ENCODE measurements at places on chromosomes 3 and 15.
A peak's percentile ranks its signal among the peaks of the same experiment; 100 is the strongest.

- DNase-seq, result no peak
Measured at GRCh38 chr3:121515862-121516261, 29.9 kb downstream of the POLQ start.

DNA sequence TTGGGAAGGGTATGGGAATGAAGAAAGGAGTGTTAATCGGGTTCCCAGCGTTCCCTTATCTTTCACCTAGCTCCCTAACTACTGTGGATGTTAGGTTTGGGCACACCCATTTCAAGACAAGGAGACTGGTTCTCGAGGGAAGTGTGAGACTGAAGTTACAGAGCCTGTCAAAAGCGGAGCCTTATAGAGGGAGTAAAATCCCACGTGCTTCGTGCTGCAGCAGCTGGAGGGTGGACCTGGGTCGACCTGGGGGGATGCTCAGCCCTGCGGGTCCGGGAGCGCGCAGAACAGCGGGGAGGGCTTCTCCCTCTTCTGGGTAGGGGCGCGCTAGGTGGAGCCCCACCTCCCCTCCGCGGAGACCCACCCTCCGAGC lies 314 bp upstream of the TMED3 start:
- peak; percentile 37 for DNase-seq

DNA sequence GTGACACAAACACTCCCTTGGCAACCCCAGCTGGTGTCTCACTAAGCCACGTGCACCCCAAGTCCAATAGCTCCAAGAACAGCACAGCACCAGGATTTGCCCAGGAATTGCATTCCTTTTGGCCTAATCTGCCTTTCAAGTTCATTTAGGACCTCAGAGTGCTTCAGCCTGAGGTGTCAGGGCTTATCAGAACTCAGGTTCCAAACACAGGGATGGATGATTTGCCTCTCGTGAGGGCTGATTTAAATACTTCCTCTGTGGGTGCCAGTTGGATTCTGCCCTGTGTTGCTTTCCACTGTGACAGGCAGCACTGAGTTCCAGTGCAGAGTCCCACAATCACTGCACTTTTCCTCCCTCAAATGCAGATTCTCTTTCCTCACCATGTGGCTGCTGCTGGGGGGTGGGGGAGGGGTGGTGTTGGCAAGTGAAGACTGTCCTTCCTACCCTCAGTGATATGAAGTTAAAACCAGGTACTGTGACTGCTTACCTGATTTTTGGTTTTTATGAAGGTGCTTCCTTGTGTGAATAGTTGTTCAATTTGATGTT lies 204.3 kb upstream of the STAC start:
- DNase-seq, result no peak

- DNase-seq, result peak; percentile 42
Measured at GRCh38 chr3:193780397-193780796, 187.4 kb downstream of the OPA1 start.

DNA sequence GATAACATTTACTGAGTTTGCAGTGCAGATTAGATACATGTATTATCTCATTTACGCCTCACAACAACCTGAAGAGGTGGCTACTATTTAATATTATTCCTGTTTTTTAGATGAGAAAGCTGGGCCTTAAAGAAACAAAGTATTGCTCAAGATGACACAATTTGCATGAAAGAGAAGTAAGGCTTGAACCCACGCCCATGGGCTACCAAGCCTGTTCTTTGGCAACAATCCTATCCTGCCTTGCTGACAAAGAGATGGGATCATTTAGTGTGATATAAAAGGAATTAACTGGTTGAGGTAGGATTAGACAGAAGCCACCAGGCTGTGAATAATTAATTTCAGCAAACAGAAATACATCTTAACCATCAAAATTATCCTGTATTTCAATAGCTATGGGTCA lies 9.2 kb upstream of the LDHAL6B start:
- DNase-seq, result no peak

- peak; percentile 41 for DNase-seq
Measured at GRCh38 chr3:112136959-112137693, 4.1 kb upstream of the GCSAM start.

DNA sequence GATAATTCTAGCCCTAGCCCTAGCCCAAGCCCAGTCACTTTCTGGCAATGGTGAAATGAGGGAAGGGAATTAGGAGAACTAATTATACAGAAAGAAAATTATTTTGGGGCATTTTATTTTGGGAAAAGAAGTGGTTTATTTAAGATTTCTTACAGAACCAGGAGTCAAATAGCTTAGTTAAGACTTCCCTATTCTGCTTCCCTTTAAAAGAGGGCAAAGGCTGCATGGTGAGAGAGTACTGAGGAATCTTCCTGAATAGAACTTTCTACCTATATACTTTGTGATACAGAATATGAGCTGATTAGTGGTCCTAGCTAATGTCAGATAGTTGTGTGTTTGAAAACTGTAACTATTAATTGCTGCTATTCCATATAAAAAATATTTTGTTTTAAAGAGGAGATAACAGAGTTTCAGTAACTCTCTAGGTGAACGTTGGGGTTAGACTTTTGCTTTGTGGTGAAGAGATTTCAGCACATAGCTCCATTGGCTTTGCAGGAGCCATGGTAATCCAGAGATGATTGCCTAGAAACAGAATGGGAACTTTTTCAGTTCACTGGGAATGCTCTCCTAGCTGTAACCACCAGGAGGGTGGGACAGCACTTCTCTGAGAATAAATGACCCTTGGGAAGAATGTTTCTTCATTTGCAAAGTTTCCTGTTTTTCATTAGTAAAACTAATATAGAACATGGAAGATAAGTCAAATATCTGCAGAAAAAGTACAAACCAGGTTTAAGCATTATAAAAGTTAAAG lies 5.3 kb upstream of the GCSAM start:
- DNase-seq, result no peak

DNA sequence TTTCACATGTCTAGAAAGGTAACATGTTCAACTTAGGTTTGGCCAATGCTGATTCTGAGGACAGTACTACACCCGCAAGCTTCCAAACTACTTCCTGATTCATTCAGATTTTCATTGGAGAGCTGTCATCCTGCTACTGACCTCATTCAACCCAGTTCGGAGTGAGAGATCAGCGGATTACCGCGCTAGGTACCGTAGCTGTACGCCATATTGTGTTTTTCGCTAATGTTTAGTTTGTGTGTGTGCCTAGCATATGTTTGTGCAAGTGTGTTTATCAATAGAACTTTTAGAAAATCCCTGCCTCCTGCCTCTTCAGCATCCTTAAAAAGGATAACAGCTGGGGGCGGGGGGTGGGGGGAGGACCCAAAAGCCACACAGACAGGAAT lies 1.1 kb downstream of the ZBTB20 start:
- DNase-seq, result peak; percentile 69

- no peak for DNase-seq
Measured at GRCh38 chr3:156469456-156469855, 85.5 kb downstream of the SSR3 start.

- no peak for DNase-seq
Measured at GRCh38 chr3:102059145-102059943, 210.0 kb downstream of the NFKBIZ start.

DNA sequence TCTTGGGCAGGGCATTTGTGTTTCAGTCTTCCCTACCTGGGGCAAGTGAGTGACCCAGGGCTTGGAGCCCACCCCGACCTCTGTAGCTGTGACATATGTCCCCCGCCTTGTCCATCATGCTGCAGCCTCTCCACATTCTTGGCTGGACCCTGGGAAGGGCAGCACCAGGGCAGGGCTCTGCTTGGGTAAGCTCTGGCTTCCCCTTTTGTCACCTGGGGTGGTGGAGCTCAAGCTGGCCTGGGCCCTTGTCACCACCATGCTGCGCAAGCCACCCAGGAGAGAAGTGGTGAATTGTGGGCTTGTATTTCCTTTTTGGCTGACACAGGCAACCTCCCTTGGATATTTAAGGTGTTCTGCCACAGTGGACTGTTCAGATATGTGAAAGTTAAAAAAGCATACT lies 29.3 kb downstream of the SPSB4 start:
- no peak for DNase-seq

DNA sequence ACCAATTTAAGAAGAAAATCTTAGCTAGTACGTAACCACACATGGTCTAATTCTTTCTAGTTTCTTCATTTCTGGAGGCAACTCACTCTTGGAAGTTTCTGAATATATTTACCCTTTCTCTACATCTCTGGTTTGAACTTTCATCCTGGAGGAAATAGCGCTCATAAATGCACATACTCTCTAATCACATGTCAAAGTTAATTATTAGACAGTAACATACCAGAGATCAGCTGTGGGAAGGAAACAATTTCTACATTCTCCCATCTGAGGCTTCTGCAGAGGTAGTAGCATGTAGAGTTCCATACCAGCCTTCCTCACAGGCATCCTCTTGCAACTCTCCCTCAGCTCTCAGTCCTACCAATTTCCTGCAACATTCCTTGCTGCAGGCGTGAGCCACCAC lies 132.5 kb downstream of the RBPMS2 start:
- DNase-seq, result no peak

DNA sequence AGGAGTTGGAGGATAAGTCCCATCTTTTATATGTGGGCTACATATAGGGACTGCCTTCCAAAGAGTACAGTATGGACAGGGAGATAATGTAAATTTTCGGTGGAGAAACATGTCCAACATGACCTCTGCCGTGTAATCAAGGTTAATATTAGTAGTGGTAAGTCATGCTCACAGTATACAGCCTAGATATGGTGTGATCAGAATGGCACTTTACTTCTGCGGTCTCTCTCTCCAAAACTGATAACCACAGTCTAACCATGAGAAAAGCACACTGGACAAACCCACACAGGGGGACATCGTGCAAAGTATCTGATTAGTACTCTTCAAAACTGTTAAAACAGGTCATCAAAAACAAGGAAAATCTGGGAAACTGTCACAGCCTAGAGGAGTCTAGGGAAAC lies 66.6 kb upstream of the PLCL2 start:
- no peak for DNase-seq

GRCh38 chr3:107373896-107374295 lies 3.3 kb upstream of the CCDC54 start:
- no peak for DNase-seq

DNA sequence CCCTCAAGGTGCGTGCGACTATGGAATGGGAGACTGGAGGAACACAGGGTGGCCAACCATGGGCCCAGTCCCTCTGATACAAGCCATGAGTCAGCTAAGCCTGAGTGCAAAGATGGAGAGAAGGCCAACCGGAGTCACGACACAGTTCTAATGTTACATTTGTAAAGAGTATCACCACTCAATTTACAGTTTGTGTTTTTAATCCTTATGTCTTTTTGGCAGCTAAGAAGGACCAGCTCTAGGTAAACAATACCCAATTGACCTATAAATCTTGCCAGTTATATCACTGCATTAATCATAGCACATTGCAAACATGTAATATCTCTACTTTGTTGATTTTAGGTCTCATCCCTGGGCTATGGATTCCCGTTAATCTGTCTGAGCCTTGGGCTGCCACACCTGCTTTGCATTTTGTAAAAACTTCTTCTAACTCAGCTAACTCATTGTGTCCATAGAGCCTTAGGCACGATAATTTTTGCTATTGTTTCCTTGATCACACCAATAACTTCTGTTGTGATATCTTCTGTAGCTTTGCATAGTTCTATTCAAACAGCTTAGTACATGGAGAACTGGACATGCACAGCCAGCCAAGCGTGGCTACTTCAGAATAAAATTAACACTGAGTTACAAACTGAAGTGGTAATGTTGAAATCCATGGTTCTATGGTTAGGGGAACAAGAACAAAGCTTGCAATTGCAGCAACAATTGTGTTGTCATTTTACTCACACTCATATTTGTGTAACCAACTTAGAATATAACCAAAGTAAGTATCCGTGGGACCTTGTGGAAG lies 50.3 kb downstream of the LSM3 start:
- DNase-seq, result no peak

DNA sequence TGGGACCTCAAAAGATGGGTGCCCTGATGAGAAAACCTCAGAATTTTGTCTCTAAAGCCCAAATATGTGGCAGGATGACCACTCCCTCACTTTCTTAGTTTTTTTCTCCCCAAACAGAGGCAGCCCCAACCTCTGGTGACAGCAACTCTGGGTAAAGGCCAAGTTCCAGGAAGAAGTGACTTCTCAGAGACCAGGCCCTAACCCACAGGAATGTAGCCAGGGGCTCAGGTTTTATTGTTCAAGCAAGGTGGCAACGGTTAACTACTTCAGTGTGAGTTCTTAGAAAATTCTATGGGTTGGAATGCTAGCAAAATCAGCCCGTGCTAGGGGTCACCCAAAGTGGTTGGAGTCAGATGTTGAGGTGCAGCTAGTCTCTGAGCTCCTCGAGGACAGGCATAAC lies 5.1 kb upstream of the DNAJA4 start:
- DNase-seq, result peak; percentile 4

DNA sequence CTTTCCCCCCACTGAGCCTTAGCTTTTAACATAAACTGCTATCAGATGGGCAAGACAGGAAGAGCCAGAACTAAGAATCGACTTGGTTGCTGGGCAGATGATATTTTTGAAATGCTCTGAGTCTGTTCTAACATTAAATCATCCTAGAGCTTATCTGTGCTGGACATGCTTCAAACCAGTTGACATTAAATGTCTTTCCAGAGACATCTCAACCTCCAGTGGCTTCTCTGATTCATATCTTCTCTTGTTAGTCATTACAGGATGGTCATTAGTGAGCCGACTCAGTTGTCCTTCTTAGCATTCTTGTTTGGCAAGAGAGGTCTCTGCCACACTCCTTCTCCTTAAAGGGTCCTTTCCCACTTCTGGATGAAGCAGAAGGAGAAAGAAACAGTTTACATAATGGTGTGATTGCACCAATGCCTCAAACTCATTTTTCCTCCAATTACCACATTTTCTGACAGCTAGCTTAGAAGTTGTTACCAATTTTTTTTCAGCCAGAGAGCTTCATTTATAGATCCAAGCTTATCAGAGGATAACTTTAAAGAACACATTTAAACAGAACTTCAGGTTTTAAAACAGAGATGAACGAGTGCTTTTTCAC lies 21.7 kb upstream of the SYN2 start:
- no peak for DNase-seq

DNA sequence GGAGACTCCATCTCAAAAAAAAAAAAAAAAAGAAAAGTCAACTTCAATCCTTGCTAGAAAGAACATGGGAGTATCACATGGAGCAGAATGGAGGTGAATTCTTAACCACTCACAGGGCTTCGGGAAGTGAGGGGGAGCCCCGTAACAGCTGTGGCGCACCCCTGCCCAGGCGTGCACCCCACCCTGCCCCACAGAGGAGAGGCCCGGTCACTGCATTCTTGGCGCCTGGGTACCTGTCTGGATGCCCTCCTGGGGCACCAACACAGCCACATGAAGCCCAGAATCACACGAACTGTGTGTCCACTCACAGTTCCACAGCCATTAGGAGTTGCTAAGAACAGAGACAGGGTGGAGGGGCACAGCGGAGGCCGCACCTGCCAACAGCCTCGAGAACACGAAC lies 51.8 kb downstream of the NIPA2 start:
- no peak for DNase-seq

DNA sequence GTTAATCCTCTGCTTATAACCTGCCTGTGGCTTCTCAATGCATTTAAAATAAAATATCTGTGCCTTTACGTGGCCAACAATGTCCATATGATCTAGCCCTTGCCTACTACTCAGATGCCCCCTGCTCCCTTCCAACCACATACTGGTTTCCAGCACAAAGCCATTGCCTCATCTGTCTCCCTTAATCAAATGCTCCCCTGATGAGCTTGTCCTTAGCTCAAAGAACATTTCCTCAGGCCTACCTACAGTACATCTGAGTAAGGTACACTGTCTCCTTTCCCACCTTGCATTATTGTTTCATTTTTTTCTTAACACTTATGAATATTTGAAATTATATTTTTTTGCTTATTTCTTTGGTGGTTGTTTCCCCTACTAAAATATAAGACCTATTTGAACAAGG lies 5.9 kb upstream of the TSC22D2 start:
- DNase-seq, result no peak

GRCh38 chr3:73695841-73696240 lies 71.1 kb upstream of the PDZRN3 start:
- no peak for DNase-seq

GRCh38 chr3:22536541-22536940 lies 666.6 kb upstream of the UBE2E2 start:
- DNase-seq, result no peak
